B cell (primary cell): ENCODE measurements at places on chromosomes 2 and 18. TPM values are rescaled to one million over a fixed set of nuclear protein-coding genes. Genes with fewer than 3 reads are reported as not detected.

Gene TUBB8B
- polyA plus RNA-seq, result 1.6 and 6.3 TPM in 2 replicates

Gene TLX2
- 0.06 TPM in 1 of 2 replicates, not detected in the other for polyA plus RNA-seq

Gene TTL
- polyA plus RNA-seq, result 8.5 and 9.5 TPM in 2 replicates

Gene ANO7
- polyA plus RNA-seq, result 0.04 and 0.64 TPM in 2 replicates

Gene SERPINB5
- polyA plus RNA-seq, result not detected in 2 replicates

Gene DCDC2C
- polyA plus RNA-seq, result not detected in 2 replicates

Gene CFAP53
- polyA plus RNA-seq, result 0.04 and 0.94 TPM in 2 replicates
